ENCODE measurements at places on chromosomes 2 and 18.

GRCh38 chr2:20621366-20622295 lies 29.3 kb downstream of the HS1BP3 start:
- no peak for DNase-seq

DNA sequence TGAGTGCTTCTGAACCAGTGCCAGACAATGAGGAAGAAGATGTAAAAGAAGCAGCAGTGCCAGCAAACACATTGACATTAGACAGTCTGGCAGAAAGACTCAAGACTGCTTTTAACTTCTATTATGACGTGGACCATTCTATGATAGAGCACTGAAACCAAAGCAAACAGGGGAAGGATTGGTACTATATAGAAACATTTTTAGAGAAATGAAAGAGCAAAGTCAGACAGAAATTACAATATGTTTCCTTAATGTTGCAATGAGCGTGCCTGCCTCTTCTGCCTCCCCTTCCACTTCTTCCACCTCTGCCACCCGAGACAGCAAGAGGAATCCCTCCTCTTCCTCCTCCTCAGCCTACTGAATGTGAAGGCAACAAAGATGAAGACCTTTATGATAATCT lies 39.7 kb downstream of the DHX57 start:
- DNase-seq, result no peak

DNA sequence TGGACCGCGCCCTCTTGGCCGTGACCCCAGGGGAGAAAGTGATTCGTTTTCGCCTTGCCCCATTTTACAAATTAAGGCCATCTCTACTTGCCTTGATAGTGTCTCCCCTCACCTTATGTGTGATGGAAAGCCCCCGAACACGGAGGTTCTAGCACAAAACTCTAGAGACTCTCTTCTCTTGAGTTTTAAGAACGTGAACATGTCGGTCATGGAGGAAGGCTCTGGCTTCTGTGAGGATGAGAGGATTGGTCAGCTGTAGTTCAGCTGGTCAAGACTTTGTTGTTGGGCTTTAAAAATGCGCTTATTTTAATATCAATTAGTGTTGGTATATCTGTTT lies 828 bp downstream of the DYNC1I2 start:
- DNase-seq, result no peak

DNA sequence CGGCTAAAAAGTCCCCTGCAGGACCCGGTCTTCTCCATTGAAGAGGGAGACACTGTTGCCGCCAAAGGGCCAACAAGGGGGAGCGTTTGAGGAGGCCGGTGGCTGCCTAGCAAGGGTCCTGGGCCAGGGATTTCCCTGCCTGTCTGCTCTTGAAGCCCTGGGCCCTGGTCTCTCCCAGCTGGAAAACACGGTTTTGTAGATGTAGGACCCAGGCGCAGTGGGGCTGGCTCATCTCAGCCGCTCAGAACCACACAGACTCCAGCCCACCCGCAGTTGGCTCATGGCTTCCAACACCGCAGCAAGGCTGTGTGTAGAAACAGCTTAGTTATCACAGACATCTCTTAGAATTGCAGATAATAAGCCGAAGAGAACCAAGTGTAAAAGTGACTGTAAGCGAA lies 57.1 kb upstream of the TWIST2 start:
- DNase-seq, result no peak

GRCh38 chr18:37107748-37108522 lies 279.0 kb downstream of the KIAA1328 start:
- no peak for DNase-seq

DNA sequence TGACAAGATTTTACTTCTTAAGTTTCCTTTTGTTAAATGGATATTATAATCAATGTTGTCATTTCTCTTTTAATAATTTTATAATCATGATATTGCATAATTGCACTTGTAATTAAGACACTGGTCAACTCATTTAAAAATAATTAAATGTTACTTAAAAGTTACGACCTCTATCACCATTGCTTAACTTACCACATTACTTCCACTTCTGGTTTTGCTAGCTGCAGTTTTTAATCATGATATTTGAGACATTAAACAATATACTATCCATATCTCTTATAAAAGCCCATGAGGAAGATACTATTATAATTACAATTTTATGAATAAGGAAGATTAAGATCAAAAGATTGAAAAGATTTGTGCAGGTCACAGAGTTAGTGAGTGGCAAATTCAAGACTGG lies 502.0 kb downstream of the RNF144A start:
- DNase-seq, result no peak

GRCh38 chr2:191206613-191207471 lies 38.4 kb upstream of the MYO1B start:
- peak; percentile 53 for DNase-seq

DNA sequence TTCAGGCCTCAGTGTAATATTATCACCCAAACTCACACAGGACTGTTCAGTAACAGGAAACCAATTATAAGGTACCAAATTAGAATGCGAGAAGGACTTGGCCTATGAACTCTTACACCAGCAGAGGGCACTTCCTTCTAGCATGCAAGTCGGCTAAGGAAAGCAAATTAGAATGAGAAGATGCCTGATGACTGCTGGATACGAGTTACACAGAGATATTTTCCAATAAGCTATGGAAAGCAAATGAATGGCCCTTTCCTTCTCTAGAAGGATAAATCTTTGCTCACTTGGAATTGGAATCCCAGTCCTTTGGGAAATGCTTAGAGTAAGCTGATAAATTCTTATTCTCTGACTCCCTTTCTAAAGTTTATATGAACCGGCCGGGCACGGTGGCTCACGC lies 109.8 kb downstream of the AP1S3 start:
- DNase-seq, result peak; percentile 64

- DNase-seq, result peak; percentile 50
Measured at GRCh38 chr2:212929116-212929515, 222.3 kb downstream of the IKZF2 start.

- no peak for DNase-seq
Measured at GRCh38 chr2:73091696-73092095, 20.2 kb upstream of the SFXN5 start.

DNA sequence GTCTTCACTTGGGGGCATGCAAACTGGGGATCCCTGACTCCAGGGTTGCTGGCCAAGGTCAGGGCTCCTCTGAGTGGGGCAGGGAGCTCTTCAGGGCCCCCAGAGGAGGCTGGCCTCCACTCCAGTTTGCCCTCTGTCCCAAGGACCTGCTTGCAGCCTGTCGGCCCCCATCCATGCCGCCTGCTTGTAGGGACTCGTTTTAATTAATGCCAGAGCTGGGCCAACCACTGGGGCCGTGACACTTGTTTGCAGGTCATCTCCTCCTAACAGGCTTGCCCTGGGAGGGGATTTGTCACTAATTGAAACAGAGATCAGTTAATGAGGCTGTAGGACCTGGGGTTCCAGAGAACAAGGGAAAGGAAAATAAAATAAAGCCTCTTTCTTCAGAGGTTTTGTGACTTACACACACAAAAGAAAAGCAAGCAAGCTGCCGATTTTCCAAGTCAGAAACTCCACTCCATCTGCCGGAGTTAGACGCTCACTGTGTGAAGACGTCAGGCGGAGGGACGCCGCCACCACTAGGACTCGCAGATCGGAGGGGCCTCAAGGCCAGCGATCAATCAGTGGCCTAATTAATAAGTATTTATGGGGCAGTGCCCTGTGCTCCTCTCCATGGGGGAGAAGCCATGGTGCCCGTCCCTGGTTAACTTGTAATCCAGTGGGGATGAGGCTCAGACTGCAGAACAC lies 75.9 kb downstream of the SFXN5 start:
- DNase-seq, result no peak

GRCh38 chr2:31384771-31385276 lies 29.7 kb downstream of the XDH start:
- DNase-seq, result no peak

DNA sequence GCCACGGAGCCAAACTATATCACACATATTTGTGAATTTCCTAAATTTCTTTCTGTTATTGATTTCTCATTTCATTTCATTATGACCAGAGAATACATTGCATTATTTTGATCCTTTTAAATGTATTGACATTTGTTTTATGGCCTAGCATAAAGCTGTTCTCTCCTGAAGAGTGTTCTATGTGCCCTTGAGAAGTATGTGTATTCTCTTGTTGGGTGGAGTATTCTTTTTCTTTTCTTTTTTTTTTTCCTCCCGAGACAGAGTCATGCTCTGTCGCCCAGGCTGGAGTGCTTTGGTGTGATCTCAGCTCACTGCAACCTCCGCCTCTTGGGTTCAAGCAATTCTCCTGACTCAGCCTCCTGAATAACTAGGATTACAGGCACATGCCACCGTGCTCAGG lies 5.2 kb downstream of the HAUS1 start:
- DNase-seq, result no peak

DNA sequence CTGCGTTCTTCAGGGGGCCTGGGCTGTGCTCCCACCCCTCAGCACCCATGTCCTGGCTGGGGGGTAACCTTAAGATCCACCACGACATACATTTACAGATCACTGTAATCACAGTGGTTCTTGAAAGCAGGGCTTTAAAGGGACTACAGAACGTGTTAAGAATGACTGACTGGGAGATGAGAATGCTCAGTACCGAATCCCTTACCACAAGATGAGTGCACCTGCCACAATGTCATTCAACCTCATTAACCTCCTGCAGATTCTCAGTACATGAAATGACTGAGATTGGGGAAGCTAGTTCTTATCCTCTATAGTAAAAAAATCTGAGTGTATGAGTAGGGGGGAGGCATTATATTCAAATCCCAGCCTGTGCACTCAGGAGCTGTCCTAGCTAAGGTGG lies 10.5 kb upstream of the PIEZO2 start:
- DNase-seq, result no peak

- DNase-seq, result no peak
Measured at GRCh38 chr2:175684466-175684865, 317.6 kb downstream of the LNPK start.

- DNase-seq, result no peak
Measured at GRCh38 chr2:232731470-232731869, 34.3 kb downstream of the GIGYF2 start.

- DNase-seq, result no peak
Measured at GRCh38 chr2:36915627-36916026, 50.7 kb downstream of the STRN start.

GRCh38 chr2:88855620-88856408 lies 164.3 kb downstream of the RPIA start:
- DNase-seq, result no peak

DNA sequence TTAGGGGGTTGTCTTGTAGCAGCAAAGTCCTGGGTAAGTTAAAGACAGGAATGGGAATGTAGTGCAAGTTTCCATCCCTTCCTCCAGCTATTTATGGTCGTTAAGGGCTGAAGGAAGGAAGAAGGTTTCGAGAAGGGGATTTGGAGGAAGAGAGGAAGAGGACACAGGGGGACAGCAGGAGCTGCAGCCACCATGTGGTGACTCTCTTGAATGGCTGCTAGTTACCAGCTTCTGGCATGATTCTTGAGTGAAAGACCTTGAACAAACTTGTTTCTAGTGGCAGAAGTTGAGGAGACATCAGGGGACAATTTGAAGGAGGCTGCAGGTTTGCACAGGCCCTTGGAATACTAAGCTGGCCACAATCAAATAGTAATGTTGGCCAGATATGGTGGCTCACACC lies 116.6 kb downstream of the MTX2 start:
- no peak for DNase-seq

DNA sequence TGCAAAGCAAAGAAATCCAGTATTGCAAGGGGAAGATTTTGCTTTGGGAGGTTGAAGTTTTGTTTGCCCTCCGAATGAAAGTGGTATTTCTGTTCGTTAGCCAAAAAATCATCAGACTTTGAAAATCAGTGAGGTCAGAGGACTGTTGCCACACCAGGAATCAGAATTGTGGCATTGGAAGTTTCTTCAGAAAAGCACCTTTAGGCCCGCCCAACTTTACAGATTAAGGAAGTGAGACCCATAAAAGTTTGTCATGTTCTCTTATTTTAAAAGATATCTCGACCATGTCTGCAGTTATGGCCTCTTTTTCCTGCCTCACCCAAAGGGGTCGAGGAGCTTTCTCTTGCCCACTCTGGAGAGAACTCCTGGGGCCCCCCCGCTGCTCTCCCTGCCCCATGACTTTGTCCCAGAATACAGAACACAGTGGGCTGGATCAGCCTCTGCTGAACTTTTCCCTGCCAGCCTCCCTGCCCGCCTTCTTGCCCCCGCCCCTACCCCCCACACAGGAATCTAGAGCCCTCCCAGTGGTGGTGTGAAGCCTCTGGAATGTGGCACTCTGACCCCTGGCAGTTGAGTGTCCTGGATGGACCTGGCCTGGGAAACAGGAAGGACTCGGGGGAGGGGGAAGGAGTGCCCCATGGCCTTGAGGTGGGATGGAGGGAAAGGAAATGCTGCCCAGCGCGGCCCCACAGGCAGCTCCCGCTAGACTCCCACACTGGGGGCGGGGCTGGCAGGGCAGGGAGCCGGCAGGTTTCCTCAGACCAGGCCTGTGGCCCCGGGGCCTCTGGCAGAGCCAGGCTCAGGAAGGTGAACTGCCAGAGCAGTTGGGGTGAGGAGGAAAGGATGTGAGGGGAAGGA lies 25.3 kb downstream of the CRIM1 start:
- DNase-seq, result no peak

GRCh38 chr2:212609479-212609878 lies 70.9 kb upstream of the ERBB4 start:
- DNase-seq, result no peak

GRCh38 chr2:147763861-147764260 lies 81.0 kb upstream of the ACVR2A start:
- DNase-seq, result no peak

- DNase-seq, result no peak
Measured at GRCh38 chr2:153802671-153803070, 69.1 kb upstream of the GALNT13 start.

DNA sequence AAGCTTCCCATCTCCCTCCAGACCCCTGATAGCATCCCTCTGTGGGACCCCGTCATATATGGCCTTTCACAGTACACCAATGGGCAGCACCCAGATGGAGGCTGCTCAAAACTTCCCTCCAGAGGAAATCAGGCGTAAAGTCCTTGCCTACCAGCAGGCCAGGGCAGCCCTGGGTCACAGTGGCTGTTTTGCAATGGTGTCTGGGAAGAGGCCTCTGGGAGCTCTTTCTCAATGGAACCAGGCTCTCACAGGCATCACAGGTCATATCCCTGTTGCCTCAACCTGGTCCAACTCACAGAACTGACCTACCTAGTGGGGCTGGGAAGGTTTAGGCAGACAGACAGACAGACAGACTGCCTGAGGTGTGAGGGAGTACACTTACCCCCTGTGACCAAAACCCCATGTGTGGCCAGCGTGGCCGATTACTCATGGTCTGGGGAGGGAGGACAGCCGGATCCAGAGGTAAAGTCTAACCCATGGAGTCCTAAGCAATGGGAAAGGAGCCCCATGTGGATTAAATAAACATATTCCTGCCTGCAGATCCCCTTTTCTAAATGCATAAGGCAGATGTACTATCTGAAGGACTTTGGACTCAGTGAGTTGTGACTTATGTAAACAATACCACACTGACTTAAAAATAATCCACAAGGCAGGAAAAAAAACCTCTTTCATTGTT lies 58.2 kb downstream of the BCL2L11 start:
- no peak for DNase-seq

- no peak for DNase-seq
Measured at GRCh38 chr2:155690785-155691184, 641.7 kb downstream of the NR4A2 start.

GRCh38 chr2:208186465-208186864 lies 3.4 kb downstream of the C2orf80 start:
- DNase-seq, result no peak

- DNase-seq, result no peak
Measured at GRCh38 chr2:63581298-63581961, 6.8 kb downstream of the WDPCP start.
